NCI-H1048 (cell line): ENCODE measurements at places on chromosomes 5 and 9.

- no peak for DNase-seq
Measured at GRCh38 chr9:111831371-111832108, 36.8 kb upstream of the SHOC1 start.

- DNase-seq: no peak
Measured at GRCh38 chr9:37155601-37156000, 35.2 kb downstream of the ZCCHC7 start.

- no peak for DNase-seq
Measured at GRCh38 chr5:100904259-100904861, 1.3 kb upstream of the ST8SIA4 start.

DNA sequence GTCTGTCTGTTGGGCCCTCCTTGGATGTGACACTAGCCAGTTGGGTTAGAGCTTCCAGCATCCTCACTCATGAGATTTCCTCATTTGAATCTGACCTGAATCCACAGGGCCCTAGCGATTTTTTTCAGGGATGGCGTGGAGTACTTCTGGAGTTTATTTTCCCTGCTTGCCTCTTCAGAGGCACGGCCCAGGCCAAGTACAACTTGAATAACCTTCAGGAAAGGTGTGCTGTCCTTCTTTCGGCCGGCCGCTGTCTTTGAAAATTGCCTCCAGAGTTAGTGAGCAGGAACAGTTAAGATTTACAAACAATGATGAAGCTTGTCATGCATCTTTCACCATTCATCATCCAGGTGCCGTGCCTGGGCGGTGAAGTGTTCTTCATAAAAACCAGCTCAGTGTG lies 49.5 kb upstream of the DMRT3 start:
- DNase-seq: no peak

DNA sequence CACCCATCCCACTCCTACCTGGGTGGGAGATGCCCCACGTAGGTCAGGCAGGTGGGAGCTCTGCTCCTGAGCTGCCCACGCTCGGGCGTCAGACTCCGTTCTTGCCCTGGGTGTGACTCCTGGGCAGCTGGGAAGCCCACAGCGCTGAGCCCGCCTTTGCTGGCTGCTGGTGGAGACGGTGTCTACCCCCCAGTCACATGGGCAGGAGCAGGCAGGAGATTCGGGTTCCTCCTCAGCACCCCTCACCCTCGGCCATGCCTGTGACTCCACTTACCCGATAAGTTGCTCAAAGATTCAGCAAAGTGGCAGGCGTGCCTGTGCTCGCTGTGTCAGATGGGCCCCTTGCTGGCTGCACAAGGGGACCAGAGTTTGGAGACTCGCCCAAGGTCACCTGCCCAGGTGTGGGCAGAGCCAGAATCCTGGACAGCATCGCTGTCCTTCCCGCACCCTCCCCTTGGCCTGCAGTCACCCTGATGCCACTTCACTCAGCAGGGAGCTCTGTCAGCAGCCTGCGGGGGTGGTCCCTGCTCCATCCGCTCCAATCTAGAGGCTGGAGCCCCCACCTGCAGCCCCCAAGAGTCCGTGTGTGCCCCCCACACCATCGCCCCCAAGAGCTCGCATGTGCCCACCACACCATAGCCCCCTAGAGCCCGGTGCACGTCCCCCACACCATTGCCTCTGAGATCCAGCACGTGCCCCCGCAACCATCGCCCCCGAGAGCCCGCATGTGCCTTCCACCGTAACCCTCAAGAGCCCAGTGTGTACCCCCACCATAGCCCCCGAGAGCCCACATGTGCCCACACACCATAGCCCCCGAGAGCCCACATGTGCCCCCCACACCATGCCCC lies 4.2 kb downstream of the LCN1 start:
- no peak for DNase-seq

- no peak for DNase-seq
Measured at GRCh38 chr5:140293091-140293848, 9.6 kb downstream of the PFDN1 start.

- DNase-seq: no peak
Measured at GRCh38 chr5:91095786-91096385, 287.2 kb downstream of the ARRDC3 start.

DNA sequence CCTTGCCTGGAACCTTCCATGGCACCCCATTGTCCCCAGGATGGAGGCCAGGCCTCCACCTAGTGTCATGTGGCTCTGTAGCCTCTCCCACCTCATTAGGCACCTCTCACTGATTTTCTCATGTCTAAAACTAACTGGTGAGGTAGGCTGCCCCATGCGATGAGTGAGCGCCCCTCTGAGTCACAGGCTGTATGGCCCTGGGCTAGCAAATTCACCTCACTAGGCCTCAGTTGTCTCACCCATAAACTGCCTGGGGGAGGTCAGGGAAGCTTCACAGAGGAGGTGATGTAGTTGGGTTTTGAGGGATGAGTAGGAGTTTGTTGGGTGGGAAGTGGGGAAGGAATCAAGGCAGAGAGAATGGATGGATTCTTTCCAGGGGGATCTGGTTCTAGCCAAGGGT lies 8.8 kb downstream of the RXRA start:
- DNase-seq: no peak

GRCh38 chr9:83512621-83513020 lies 25.6 kb downstream of the FRMD3 start:
- no peak for DNase-seq

DNA sequence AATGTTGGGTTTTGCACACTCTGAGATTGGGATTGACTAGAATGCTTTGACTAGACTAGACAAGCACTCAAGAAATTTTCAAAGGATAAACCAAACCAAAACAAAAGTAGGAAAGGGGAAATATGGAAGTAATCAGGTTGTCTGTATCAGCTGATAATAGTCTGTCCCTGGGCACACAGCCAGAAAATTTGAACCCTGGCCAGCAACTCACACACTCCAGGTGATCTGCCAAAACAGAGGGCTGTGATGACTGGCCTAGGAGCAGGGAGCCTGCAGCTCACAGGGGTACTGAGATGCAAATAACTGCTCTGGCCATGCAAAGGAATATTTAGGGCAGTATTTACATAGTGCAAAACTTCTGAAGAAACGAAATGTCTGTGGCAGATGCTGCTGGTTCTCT lies 112.3 kb upstream of the SMIM23 start:
- no peak for DNase-seq

GRCh38 chr9:18422296-18423036 lies 51.5 kb upstream of the ADAMTSL1 start:
- no peak for DNase-seq

GRCh38 chr5:111384220-111384619 lies 128.1 kb downstream of the STARD4 start:
- DNase-seq: no peak

DNA sequence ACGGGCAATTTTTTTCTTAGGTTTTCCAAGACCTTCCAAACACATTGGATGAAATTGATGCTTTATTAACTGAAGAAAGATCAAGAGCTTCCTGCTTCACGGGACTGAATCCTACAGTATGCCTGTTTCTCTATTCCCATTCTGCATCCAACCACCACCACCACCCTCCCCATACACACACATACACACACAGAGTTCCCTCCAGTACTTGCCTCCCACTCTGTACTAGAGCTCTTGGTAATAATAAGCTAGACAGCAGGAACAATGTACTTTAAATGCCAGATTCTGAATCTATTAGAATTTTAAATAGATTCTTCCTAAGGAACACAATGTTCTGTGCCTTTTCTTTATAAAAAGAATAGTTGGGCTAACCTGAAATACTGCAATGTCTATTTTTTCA lies 67.4 kb downstream of the KLF9 start:
- DNase-seq: no peak

DNA sequence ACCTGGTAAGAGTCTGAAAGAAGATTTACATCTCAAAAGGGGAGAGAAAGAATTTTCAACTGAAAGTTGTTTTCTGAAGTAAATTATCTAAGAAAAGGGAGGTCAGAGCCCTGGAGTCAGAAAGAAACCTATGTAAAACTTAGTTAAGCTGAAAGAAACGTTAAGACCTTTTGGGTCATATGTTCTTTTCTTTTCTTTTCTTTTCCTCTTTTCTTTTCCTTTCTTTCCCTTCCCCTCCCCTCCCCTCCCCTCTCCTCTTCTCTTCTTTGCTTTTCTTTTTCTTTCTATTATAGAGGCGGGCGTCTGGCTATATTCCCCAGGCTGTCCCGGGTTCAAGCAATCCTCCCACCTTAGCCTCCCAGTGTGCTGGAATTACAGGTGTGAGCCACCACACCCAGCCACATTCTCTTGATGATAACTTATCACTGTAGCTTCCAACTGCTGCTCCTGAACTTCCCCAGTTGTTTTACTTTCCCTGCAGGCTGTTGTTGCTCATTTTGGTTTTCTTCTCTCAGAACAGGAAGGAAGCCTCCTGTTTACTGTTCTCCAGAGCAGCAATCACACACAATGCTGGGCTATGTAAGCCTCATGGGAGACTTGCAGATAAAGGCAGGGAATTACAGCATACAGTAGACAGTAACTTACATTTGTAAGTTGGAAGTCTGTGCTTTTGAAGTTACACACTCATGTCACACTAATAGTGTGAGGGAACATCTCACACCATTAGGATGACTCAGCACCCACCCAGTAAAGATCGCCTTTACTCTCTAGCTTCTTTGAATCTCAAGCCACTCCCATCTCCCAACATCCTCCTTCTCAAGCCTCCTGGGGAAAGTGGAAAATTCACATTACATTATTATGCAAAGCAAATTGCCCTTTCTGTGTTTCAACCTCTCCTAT lies 2216.6 kb upstream of the WWC1 start:
- peak; percentile 70 for DNase-seq

DNA sequence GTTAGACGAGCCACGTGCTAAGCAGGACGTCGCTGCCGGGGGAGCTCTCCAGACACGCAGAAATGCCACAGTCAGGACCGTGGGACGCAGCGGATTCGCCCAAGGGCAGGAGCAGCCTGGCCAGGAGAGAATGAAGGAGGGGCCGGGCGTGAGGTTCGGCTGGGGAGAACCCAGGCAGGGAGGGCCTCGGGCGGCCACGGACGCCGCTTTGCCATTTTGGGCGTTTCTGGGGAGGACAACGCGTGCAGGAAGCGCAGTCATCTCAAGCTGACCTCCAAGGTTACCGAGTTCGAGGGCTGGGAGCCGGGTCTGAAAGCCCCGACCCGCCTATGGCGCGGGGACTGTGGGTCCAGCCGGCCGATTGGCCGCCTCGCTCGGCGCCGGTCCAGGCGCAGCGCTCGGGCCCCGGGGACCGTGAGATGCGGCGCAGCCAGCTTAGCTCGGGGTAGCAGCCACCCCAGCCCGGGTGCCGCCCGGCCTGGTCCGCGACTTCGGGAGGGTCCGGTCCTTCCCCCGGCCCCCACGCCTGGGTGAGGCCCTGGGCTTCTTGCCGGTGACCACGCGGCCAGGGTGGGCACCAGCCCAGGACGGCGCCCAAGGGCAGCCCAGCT lies 760 bp upstream of the MAN1B1 start:
- no peak for DNase-seq

DNA sequence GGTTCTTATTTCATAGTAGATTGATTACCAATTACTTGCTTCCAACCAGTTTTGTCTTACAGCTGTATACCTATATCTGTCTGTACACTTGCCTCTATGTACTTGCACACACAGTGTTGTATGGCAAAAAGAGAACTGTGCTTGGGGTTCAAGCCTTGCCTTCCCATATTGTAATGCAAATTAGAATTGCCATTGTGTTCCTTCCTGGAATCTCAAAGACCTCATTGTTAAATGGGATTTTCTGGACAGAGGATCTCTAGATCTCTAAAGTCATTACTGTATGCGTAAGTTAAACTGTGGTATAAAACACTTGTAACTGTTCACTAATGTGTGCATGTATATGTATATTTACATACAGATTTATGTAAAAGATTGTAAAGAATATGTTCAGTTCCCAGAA lies 428.8 kb downstream of the CAAP1 start:
- no peak for DNase-seq

- DNase-seq: peak; percentile 7
Measured at GRCh38 chr5:133552925-133553525, 59.3 kb downstream of the FSTL4 start.

DNA sequence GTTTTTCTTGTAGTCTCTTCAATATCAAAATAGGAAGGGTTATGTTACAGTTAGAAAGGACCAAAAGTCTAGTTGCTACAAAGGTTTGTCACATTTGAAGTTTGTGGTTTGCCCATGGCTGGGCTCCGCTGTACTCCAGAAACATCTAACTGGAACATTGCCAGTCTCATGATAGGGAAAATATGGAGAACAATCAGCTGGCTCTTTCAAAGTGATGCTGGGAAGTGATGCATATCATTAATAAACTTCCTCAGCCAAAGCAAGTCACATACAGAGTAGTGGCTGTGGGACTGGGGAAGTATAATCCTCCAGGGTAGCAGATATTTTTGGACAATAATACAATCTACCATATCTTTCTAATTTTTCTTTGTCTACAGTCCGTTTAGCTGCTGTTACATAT lies 8.8 kb downstream of the BTF3 start:
- no peak for DNase-seq

DNA sequence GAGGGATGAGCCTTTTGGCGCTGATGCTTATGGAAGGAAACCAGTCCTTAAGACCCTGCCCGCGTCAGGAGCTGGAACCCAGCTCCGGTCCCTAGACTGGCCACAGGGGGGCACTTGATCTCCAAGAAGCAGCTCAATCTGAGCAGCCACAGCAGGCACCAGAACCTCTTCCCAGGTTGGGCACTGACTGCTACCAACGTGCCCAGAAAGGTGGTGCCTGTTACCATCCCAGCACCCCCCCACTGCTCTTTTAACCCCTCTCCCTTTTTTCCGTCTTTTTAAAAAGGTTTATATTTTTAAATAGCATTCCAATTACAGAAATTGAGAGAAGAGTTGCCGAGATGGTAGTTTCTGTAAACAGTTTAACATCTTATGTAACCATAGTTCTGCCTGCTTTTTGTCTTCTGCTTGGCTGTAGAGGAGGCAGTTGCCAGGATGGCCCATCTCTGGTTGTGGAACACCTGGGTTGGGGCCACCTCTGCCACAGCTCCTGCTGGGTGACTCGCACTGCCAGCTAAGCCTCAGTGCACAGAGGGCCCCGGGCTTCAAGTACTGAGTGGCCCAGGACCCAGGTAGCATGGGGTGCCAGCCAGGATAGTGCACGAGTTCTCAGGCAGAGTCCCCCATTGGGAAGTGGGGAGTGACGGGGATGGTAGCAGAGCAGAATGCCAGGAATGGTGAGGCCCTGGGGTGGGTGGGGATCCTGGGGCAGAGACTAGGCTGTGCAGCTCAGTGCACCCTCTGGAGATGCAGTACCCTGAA lies 62.8 kb downstream of the PFDN1 start:
- DNase-seq: no peak

GRCh38 chr9:20925256-20926045 lies 106.0 kb downstream of the HACD4 start:
- DNase-seq: no peak

DNA sequence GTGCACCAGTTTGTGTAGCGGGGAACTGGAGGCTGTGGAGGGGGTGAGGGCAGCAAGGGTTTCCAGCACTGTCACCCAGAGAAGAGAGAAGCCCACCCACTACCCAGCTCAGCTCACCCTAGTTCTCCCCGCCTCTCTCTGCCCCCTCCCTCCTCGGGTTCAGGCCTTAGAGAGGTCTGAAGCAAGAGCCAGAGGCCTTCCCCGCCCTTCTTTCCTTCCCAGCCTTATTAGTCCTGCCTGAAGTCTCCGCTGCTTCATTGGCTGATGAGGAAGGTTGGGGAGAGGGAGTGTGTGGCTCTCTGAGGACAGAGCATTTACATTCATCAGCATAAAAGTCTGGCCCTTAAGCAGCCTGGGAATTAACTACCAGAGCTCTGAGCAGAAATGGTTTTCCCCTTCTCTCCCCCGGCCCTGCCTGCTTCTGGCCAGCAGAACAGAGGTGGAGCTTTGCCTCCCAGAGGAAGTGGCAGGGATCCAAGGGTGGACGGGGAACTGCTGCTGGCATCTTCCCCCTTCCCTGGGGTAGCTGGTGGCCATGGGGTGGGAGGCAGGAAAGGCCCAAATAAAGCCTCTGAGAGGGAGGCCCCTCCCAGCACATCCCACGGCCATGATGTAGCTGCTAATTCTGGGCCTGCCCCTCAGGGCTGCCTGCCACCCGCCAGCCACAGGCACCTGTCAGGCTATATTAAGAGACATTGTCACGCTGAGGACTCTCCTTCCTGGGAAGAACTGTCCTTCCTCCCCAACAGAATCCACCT lies 4.1 kb downstream of the DNAJB5 start:
- no peak for DNase-seq
